NCI-H226 (cell line): ENCODE measurements at places on chromosomes 16 and 17.

DNA sequence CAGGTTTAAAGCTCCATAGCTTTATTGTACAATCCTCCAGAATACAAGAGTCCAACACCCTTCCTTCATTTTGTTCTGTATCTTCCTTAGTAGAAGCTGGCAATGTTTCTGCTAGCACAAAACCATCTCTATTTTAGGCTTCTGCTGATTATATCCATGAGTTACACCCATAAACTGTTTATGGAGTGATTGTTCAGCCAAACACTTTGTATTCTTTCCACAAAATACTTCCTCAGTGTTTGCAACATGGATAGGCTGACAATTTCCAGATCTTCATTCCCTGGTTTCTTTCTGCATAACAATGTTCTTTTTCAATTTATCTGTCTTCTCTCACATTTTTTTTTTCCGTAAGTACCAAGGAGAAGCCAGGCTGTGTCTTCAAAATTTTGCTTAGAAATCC lies 839.9 kb upstream of the CDH8 start:
- no peak for DNase-seq

DNA sequence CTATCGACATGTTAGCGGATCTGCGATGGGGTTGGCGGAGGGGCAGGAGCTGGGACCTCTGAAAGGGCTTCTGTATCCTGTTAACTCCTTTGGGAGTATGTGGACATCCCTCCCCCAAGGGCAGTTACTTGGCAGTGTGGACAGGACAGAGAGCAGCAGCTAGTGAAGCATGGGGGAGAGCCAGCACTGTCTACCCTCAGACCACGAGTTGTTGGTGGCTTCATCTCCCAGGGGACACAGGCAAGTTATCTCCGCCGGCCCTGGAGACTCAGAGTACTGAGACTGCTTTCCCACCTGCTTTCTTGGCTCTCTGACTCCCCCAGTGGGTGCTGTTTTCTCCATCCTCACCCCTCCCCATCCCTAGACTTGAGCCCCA lies 5.3 kb upstream of the GFAP start:
- DNase-seq = no peak

- DNase-seq = peak; percentile 46
Observed at GRCh38 chr17:75754378-75755204, 10.4 kb downstream of the GALK1 start.

- DNase-seq = no peak
Observed at GRCh38 chr16:57739756-57740422, 4.3 kb downstream of the KATNB1 start.

GRCh38 chr17:80682372-80682771 lies 137.7 kb downstream of the RPTOR start:
- no peak for DNase-seq

GRCh38 chr17:20066253-20066652 lies 57.1 kb downstream of the SPECC1 start:
- peak; percentile 95 for DNase-seq

DNA sequence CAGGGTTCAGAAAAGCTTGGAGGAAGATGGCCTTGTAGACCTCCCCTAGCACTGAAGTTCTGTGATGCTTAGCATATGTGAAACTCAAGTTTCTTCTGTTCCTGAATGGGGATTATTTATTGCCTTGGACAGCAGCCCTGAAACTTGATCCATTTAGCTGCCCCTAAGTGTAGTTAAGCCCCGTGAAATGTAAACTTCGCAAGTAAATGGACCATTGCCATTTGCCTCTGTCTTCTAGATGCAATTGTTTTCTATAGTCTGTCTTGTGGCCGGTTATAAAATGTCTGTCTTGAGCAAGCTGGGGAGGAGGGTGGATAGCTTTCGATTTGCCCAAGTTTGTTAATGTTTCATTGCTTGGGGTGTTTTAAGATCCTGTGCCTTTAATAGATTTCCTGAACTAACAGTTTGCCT lies 261.8 kb downstream of the CDH13 start:
- no peak for DNase-seq

DNA sequence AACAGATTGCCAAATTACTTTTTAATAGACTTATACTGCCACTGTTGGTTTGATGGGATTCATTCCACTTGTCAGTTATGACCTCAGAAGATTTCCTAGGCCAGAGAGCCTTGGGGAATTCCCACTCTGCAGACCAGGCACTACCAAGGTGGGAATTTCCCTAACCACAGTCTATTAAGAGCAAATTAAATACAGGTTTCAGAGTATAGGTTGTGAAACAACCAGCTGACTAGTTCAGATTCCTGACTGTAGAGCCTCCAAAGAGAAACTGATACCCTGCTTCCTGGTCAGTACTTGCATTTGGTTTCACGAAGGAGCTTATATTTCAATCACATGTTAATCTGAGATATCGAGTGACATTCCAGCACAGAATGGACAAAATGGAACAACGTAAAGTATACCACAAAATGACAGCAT lies 186.5 kb downstream of the STX8 start:
- DNase-seq = peak; percentile 91

DNA sequence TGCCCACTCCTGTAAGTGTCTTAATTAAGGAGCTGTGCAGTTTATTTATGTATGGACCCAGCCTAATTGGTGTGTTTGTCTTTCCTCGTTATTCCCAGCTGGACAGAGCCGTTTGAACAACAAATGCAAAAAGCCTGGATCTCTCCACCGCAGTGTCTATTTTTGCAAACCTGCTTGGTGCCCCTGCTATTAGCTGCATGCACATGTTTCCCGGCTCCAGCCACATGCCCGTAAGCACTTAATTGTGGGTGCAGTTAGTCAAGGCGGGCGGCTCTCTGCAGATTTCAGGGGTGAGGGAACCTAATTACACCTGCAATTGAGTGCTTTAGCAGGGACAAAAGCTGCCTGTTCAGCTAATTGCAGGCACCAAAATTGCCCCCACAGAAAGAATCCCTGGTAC lies 74.0 kb upstream of the GSE1 start:
- no peak for DNase-seq

DNA sequence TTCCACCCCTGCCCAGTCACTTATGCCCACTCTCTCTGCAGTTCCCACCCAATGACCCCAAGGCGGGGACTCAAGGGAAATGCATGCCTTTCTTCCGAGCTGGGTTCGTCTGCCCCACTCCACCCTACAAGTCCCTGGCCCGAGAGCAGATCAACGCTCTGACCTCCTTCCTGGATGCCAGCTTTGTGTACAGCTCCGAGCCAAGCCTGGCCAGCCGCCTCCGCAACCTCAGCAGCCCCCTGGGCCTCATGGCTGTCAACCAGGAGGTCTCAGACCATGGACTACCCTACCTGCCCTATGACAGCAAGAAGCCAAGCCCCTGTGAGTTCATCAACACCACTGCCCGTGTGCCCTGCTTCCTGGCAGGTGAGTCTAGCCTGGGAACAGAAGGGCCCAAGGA lies 13.8 kb downstream of the LPO start:
- DNase-seq = no peak

GRCh38 chr17:79573196-79573896 lies 37.5 kb downstream of the RBFOX3 start:
- DNase-seq = no peak

DNA sequence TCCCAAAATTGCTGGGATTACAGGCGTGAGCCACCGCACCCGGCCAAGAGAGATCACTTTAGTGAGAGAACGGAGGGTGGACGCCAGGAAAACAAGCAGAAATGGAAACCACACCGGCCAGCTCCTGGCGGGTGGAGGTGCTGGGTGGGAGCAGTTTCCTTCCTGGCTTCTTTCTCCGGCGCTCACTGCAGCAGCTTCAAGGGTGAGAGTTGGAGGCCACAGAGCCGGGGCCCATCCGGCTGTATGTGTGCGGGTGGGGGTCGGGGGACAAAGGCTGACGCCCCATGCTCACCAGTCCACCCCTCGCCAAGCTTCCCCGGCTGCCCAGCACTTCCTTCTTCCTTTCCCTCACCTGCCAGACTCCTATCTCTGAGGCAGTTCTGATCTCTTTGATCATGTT lies 13.5 kb upstream of the BHLHA9 start:
- no peak for DNase-seq

GRCh38 chr17:27322026-27322425 lies 28.1 kb downstream of the WSB1 start:
- DNase-seq = no peak

- no peak for DNase-seq
Observed at GRCh38 chr17:81564778-81565177, 12.6 kb upstream of the FAAP100 start.

GRCh38 chr17:75587675-75588595 lies at the start of gene MYO15B:
TSS of gene MYO15B (plus strand) at chr17:75587800. CDS start at chr17:75588058, 258 bp downstream.
- no peak for DNase-seq

- no peak for DNase-seq
Observed at GRCh38 chr16:4904108-4904941, 32.6 kb downstream of the PPL start.

GRCh38 chr16:12801511-12802042 lies 2.1 kb downstream of the CPPED1 start:
- peak; percentile 86 for DNase-seq

DNA sequence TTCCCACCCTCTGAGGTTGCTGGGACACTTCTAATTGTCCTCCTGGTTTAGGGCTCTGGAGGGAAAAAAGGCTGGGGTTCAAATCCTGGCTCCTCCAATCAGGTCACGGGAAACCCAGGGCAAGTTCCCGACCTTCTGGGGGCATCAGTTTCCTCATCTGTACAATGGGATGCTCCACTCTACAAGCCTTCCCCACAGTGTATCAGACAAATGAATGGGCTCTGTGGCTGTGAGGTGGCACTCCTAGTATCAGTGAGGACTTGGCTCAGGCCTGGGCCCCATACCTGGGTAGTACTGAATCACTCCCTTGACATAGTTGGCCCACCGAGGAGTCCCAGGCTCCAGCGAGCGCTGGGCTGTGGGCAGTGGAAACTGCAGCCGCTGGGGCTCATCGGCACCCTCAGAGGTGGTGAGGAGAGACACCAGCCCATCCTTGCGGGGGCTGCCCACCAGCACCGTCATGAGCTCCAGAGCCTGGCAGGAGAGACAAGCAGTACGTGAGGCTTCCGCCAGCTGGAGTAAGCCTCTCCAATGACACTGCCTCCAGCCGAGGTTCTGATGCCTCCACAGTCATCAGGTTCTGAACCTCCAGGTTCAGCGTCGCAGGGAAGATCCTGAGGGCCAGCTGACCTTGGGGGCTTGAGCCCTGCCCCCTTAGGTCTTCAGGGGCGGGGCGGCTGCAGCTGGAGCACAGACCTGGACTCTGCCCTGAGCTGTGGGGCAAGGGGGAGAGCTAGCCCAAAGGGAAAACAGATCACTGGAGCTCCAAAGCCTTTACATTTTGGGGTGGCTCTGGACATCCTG lies 1.2 kb downstream of the GALK1 start:
- no peak for DNase-seq

DNA sequence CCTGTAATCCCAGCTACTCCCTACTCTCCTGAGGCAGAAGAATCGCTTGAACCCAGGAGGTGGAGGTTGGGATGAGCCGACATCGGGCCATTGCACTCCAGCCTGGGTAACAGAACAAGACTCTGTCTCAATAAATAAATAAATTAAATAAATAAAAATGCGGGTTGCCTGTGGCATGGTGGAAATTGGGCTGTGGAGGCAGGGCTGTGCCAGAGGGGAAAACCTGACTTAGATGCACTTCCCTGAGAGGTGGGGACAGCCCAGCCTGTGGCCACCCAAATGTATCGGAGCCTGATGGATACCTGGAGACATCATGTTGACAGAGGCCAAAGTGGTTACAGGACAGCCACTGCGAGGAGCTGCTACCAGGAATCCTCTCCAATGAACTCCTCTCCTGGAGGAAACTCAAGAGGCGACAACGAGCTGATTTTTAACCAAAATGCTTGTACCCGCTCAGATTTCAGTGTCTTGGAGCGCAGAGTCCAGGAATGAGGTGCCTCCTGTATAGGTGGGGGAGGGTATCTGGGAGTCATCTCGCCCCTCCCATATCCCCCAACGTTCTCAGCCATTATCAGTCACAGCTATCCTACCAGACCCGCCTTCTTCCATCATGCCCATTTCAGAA lies 32.3 kb downstream of the DDX19A start:
- DNase-seq = no peak

DNA sequence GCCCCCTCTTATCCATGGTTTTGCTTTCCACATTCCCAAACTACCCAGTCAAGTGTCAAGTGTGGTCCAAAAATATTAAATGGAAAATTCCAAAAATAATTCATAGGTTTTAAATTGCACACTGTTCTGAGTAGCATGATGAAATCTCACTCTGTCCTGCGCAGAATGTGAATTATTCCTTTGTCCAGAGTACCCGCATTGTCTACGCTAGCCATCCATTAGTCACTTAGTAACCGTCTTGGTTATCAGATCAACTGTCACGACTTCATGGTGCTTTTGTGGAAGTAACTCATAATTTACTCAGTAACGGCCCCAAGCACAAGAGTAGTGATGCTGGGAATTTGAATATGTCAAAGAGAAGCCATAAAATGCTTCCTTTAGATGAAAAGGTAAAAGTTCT lies 94.9 kb downstream of the SLC39A11 start:
- no peak for DNase-seq

- no peak for DNase-seq
Observed at GRCh38 chr17:81132770-81133723, 32.3 kb upstream of the PVALEF start.

DNA sequence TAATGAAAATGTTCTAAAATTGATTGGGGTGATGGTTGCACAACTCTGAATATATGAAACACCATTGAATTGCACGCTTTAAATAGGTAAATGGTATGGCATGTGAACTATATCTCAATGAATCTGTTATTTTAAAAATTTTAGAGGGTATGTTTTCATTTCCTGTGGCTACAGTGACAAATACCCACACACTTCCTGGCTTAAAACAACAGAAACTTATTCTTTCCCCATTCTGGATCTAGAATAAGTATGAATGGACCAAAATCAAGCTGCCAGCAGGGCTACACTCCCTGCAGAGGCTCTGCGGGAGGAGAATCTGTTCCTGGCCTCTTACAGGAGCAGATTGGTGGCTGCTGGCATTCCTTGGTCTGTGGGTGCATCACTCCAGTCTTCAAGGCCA lies 11.3 kb upstream of the PECAM1 start:
- DNase-seq = no peak

DNA sequence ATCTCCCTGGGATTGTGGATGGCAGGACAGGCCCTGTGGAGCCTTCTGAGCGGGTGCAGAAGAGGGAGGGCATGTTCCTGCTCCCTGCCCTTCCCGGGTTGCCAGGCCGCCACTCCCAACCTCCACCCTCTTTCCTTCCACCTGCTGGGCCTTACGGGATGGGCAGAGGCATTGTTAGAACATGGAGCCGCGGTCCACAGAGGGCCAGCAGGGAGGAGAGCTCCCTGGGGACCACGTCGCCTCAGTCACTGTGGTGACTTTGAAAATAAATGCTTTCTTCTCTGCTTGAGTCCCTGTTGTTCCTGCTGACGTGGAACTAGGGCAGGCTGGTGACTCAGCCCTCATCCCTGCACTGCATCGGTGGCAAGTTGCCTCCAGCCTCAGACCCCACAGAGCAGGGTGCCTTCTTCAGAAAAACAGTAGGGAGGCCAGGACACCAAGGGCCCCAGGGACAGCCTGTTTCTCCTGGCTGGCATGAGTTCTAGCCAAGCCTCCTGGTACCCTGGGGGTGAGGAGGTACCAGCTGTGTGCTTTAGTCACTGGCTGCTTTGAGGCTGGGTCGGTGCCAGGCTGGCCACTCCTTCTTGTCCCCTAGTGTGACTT lies 224.9 kb downstream of the SEC14L1 start:
- DNase-seq = no peak

GRCh38 chr17:78674595-78675315 lies 97.6 kb upstream of the DNAH17 start:
- DNase-seq = no peak

- peak; percentile 25 for DNase-seq
Observed at GRCh38 chr17:17780922-17781590, 55.7 kb downstream of the SREBF1 start.

- DNase-seq = no peak
Observed at GRCh38 chr16:2962334-2963073, 1.6 kb upstream of the KREMEN2 start.
